ENCODE measurements at places on chromosomes 6 and 20. TPM values are rescaled to one million over a fixed set of nuclear protein-coding genes. Genes with fewer than 3 reads are reported as not detected.

The MUC22 gene
- not detected for total RNA-seq

The TOP1 gene
- total RNA-seq = 18.9 TPM

The C6orf120 gene
- total RNA-seq = 54.3 TPM

The GTSF1L gene
- total RNA-seq = not detected

The CDYL gene
- 20.8 TPM for total RNA-seq

The LY6G6C gene
- total RNA-seq = not detected

The ARFGEF3 gene
- 0.44 TPM for total RNA-seq

The RAE1 gene
- total RNA-seq = 30.9 TPM

The TINAG gene
- not detected for total RNA-seq

The LMBRD1 gene
- 23.0 TPM for total RNA-seq

The APOBEC2 gene
- total RNA-seq = not detected

The THEMIS gene
- total RNA-seq = not detected

The TRDN gene
- not detected for total RNA-seq

The COL9A1 gene
- not detected for total RNA-seq

The KIAA1755 gene
- total RNA-seq = 4.1 TPM

The PPP1R14C gene
- total RNA-seq = 0.29 TPM

The SEL1L2 gene
- not detected for total RNA-seq

The ADGRF4 gene
- under 0.01 TPM for total RNA-seq

The SALL4 gene
- 0.15 TPM for total RNA-seq

The CUTA gene
- 147 TPM for total RNA-seq

The AARS2 gene
- total RNA-seq = 24.1 TPM

Data from smooth muscle cell of trachea (primary cell).